Activated CD4-positive, alpha-beta T cell treated with anti-CD3 and anti-CD28 coated beads, Interleukin-2, amount 10 ng/mL, durations not matched to agents 7 days and 5 days (primary cell): ENCODE measurements at places on chromosomes 5 and 9.

- no peak for DNase-seq
Measured at GRCh38 chr5:116756531-116756930, 181.9 kb upstream of the SEMA6A start.

DNA sequence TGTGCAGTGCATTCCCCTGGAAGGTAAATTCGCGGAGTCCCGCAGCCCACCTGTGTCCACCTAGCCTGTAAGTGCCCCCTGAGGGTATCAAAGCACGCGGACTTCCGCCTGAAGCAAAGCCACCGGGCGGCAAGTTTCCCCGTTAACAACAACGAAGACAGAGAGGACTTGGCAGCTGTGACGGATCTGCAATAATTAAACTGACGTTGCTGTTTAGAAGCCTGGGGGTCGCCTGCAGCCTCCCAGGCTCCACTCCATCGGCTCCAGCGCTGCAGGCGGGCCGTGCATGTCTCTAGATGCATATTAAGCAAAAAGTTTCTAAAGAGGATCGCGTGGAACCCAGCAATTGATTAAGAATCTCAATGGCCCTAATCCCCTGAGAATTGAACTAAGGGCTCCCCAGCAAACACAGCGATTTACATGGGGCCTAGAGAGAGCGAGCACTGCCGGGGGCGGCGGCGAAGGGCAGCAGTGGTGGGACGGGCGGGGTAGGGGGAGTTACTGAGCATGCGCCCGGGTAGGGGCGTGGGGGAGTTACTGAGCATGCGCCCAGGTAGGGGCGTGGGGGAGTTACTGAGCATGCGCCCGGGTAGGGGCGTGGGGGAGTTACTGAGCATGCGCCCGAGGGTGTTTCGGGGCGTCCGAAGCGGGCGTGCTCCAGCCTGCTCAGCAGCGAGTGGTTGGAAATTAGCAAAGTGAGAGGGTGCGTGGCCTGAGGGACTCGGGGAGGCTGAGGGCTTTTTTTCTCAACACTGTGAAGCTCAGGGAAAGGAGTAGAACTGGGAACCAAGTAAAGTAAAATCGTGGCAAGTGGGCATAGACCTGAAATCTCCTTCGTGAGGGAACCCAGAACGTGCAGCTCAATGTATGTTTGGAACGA, 255.2 kb downstream of the DOCK8 start:
- DNase-seq = peak; percentile 92

DNA sequence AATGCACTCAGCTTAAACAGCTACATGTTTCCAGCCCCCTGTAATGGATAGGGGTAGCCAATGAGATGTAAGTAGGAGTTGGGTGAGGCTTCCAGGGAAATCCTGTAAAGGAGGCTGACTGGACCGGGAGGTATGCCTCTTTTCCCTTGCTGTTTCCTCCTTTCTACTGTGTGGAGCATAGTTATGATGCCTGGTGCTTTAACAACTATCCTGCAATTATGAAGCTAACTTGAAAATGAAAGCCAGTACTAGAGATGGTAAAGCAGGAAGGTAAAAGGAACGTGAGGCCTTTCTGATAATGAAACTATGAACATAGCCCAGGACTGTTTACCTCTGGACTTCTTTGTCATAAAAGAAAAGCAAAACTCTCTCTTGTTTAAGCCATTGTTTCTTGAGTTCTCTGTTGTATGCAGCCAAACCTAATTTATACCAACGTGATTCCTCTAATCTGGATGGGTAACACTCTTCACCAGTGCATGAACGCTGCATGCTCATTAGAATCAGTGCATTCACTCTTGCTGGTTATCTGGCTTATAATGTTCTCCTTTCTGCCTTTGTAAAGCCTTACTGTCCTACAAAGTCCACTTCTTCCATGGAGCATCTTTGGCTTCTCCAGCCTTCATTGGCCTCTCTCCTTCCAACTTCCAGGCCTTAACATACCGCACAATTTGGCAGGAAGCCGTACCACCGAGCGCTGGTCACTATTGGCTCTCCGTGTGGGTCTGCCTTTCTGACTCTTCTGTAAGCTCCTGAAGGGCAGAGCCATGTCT, 8.3 kb upstream of the ARHGEF28 start:
- DNase-seq = no peak

GRCh38 chr9:136625101-136626065, 37.3 kb upstream of the EGFL7 start:
- no peak for DNase-seq

DNA sequence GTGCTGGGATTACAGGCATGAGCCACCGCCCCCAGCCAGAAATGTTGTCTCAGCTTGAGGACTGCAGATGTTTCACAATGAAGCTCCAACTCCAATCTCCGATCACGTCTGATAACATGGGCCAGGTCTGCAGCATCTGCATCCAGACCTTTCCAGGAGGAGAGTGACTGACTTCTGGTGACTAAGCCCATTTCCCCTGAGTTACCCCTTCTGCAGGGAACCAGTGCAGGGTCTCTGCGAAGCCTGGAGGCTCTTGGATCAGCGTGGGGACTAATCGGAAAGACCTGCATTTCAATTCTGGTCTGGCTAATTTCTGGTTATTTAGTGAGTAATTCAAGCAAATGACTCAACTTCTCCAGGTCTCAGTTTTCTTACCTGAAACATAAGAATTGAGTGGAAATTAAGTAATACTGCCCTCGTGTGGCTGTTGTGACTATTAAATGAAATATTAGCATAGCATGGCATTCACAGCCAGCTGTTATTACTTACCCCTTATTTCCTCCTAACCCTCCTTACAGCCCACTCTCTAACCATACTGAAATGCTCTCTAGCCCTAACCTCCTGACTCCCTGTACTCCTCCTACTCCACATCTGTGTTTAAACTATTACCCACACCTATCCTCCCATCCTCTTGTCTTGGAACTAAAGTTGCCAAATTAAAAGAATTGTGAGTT, 2.2 kb upstream of the GNPDA1 start:
- DNase-seq = peak; percentile 76

DNA sequence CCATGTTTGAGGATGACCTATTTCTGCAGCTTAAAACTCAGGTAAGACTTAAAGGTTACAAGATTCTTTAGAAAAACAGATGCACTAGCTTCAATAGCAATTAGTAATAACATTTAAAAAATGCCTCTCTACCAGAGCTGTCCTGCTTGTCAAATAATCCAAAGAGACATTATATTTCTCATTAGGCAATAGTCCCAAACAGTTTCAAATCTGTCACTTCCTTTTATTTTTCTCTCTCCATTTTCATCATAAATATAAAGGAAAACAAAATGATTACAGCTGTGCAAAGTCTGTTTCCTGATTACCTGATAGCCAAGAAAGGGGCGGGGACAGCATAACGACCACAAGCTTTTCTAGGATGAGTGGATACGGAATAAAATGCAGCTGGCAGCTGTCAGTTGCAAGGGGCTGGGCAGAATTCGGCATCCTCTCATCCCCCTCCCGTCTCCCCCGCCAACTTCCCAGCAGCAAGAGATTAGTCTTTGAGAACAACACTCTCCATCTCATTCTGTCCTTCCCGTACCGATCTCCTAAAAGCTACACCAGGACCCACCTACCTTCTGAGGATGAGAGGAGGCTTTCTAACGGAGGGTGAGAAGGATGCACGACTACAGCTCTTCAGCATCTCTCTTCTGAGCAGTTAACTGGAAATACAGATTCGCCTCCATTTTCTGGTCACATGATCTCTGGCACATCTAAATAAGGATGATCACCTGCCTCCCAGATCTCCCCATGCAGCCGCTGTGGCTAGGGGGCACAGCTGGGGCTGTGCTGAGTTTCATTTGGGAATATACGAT, 72.5 kb upstream of the PCA3 start:
- DNase-seq = no peak

DNA sequence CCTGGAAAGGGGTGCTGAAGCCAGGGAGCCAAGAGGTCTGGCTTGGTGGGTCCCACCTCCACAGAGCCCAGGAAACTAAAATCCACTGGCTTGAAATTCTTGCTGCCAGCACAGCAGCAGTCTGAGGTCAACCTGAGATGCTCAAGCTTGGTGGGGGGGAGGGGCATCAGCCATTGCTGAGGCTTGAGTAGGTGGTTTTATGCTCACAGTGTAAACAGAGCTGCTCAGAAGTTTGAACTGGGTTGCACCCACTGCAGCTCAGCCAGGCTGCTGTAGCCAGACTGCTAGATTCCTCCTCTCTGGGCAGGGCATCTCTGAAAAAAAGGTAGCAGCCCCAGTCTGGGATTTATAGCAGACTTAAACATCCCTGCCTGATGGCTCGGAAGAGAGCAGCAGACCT, 55.5 kb upstream of the FBXL17 start:
- no peak for DNase-seq

DNA sequence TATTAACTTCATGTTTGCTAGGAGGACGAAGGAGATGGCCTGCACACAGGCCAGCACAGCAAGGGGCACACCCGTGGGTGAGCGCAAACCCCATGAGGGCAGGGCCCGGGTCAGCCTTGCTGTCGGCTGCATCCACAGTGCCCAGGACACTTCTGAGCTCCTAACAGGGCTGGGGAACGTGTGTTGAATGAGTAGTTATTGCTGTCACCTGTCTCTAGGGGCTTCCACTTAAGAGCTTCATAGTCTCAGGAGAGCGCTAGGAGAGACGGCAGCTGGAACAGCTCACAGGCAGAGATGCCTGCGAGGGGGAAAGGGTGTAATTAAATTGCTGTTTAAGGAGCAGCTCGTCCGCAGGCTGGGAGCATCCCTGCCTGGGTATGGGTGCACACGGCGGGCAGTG, 91.4 kb upstream of the NEURL1B start:
- DNase-seq = no peak

- peak; percentile 60 for DNase-seq
Measured at GRCh38 chr5:142866563-142867275, 96.5 kb downstream of the ARHGAP26 start.

- no peak for DNase-seq
Measured at GRCh38 chr5:165720901-165721300, 2215.5 kb downstream of the MAT2B start.

GRCh38 chr5:16727755-16728325, 111.0 kb upstream of the RETREG1 start:
- no peak for DNase-seq

- no peak for DNase-seq
Measured at GRCh38 chr5:126309860-126310259, 113.3 kb upstream of the GRAMD2B start.

GRCh38 chr5:1060535-1060981, 51.3 kb downstream of the SLC12A7 start:
- DNase-seq = no peak

DNA sequence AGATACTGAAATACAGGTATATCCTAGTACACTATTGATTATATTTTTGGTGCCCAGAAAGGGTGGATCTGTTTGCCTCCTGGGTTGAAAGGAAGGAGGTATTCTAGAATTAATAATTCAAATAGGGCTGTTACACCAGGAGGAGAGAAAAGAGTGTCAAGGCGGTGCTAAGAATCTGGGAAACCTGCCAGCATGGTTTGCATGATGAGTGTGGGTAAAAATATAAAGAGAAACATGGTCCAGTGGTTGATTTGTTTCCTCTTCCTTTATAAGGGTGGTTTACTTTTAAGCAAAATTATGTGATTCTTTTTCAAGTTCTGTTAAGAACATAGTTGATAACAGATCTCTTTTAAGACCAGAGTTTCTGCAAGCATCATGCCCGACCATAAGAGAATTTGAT, 69.4 kb upstream of the NFIB start:
- no peak for DNase-seq

DNA sequence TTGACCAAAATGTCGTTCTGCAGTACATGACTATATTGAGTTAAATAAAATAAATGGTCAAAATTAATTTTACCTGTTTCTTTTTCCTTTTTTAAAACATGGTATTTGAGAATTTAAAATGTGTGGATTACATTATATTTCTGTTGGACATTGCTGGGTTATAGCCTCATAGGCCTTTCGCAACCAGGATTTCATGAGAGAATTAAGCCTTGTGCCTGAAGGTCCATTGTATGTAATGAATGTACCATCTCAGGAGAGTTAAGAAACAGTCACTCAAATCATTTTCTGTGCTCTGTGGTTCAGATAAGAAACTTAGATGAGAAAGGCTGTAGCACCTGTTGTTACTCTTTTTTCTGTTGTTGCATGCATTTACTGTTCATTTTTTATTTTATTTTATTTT, 103.5 kb downstream of the ANGPTL2 start:
- no peak for DNase-seq

- no peak for DNase-seq
Measured at GRCh38 chr9:137892424-137893191, 15.0 kb downstream of the CACNA1B start.

GRCh38 chr5:127079994-127080491, 6.7 kb upstream of the C5orf63 start:
- no peak for DNase-seq

GRCh38 chr5:140408750-140409241, 7.2 kb downstream of the ANKHD1 start:
- DNase-seq = no peak

DNA sequence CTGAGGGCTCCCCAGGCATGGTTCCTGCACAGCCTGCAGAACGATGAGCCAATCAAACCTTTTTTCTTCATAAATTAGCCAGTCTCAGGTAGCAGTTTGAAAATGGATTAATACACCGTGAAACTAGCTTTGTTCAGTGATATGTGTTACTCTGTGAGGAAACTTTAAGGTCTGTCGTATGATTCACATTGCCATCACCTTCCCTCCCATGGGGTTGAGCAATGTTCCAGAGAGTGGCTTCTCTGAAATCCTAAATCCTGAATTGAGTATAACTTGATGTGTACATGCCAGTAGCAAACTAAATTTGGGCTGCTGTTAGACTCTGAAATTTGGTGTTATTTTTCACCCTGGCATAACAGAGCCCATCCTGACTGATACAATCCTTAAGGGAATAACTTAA, 866.4 kb upstream of the C9orf72 start:
- no peak for DNase-seq

DNA sequence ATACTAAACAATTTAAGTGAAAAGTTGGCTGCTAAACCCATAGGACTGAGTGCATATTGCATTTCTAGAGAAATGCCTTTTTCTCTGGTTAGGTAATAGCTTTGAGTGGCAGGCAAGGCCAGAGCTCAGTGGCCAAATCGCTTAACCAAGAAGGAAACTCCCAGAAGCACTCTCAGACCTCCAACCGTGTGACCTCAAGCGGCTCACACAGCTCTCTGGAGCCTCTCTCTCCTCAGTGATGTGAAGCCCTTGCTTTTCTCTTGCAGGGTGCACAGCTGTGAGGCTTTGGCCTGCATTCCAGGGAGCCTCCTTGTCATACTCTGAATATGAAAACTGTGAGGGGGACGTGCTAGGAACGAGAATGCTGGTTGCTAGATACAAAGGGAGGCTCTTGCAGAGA, 106.7 kb downstream of the INSYN2B start:
- no peak for DNase-seq

- no peak for DNase-seq
Measured at GRCh38 chr5:125564317-125564975, 818.0 kb upstream of the ZNF608 start.

DNA sequence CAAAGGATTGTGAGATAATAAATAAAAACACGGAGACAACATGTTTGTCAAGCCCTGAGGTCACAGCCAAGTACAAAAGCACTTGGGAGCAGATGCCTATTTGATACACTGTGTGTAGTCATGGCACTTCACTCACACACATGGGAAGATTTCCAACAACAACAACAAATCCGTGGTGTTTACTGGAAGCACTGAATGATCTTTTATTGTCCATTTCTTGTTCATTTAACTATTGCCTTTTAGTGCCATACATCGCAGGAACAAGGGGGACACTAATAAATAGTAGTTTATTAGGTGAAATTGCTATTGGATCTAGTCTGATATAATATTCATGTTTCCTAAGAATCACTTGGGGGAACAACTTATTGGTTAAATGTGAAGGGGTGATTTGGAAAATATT, 20.4 kb upstream of the GDNF start:
- no peak for DNase-seq
